ELR (cell line): ENCODE measurements at places on chromosomes 5 and 9.

DNA sequence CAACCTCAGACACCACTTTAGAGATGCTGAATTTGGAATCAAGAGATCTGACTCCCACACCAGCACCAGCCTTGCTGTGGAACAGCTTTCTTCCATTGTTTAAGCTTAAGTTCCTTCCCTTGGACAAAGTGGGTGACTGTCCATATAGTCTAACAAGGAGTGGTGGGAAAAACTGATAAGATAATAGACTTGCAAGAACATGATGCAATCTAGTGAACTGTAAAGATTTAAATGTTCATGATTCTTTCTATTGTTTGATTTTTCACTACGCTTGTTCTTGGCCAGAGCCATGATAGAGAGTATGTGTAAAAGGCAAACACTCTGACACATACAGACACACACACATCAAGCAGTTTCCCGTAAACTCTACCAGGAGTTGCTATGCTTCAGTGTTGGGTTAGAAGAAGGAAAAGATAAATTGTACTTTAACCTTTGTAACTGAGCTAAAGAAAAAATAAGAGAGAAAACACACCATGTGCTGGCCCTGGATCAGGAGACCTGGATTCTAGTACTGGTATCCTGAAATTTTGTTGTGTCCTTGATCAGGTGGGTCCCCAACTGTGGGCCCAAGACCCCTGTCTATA lies 94.3 kb downstream of the PAPPA start:
- no peak for DNase-seq

DNA sequence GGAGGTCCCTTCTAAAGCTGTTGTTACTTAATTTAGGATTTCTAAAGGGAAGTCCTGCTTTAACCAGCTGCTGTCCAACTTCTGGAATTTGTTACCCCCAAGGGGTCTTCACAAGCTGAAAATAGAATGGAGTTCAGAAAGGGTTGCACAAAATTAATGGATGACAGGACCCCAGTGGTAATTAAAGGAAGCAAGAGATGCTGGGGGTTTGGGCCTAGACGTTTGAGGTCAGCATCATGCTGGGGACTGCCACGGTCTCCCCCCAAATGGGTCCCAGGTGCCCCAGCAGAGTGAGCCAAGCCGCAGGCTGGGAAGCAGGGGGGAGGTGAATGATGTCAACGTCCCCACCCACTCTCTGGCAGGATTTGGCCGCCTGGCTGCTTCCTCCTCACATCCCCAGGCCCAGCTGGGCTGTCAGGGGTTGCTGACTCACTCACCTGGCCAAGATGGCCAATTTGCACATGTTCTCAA lies 97.5 kb upstream of the ARAP3 start:
- DNase-seq: no peak

GRCh38 chr5:9905661-9906060 lies 275.5 kb upstream of the TAS2R1 start:
- DNase-seq: no peak

- DNase-seq: peak; percentile 100
These were observed 12.5 kb upstream of the CTSL start for GRCh38 chr9:87713278-87713987.

DNA sequence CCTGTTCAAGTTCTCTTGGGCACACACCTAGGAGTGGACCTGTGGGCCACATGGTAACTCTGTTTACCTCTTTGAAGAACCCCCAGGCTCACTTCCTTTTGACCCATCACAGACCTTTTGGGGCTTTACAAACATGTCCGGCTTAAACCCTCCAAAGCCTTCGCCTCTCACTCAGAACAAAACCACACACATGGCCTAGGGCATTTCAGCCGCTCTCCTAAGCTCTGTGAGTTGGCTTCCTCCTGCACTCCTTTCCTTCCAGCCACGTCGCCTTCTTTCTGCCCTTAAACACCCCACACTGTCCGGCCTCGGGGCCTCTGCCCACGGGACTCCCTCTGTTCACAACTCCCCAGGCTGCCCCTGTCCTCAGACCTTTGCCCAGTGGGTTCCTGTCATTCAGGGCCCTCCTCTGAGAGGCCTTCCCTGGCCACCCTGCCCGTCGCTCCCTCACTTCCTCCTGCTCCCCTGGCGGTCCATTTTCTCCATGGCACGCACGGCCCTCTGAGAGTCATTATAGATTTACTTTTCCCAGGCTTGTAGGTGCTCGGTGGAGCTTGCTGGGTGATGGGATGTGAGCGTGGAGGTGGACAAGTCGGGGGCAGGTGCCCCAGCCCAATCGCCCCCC lies 1.9 kb downstream of the DOK3 start:
- peak; percentile 36 for DNase-seq

- DNase-seq: no peak
These were observed 79.4 kb downstream of the SPTLC1 start for GRCh38 chr9:92035687-92036410.

DNA sequence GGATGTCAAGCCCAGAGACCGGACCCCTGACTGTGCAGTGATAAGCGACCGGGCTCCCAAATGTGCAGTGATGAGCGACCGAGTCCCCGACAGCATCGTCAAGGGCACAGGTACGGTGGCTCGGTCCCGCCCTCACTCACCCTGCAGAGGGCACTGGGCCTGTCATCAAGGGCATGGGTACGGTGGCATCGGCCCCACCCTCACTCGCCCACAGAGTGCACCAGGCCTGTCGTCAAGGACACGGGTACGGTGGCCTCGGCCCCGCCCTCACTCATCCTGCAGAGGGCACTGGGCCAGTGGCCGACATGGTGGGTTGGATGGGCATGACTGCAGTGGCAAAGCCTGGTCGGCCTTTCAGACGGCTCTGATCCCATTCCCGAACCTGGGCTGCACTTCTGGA lies 9.7 kb upstream of the LRRC14B start:
- no peak for DNase-seq
